HTR-8/SVneo (cell line): ENCODE measurements at places on chromosomes 1 and 21.

DNA sequence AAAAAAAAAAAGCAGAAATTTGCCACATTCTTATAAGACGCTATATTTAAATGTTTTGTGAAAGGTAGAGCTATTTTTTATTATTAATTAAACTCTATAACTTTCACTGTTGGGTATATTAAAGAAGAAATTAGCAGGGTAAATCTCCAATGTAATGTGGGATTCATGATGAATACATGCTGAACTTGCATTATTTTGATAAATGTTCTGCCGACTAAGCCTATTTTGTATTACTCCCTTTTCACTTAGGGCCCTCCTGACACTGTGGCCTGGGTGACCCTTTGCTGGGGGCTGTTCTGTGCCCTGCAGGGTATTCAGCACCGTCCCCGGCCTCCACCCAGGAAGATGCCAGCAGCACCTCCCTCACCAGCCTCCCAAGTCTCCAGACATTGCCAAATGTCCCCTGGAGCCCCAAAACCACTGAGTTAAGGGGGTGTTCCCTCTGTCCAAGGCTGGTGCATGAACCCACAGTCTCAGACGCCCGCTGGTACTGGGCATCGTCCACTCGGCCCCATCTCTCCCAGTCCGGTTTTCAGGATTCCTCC lies 22.5 kb downstream of the RSPH1 start:
- DNase-seq = no peak

GRCh38 chr1:16618719-16619118 lies 5.4 kb upstream of the NBPF1 start:
- no peak for DNase-seq

DNA sequence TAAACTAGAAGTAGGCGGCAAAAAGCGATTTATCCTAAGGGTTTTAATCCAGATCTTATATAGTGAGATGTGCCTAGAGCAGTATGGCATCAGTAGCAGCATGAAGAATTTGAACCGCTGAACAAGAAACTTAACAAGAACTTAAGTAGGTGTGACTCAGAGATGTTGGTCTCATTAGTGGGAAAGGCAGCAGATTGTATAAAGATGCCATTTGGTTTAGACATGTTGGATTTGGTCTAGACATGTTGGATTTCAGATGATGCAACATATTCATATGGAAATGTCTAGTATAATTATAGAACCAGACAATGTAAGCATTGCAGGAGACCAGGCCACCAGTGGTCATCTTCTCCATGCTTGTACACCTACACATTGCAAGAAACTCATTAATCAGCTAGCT lies 42.1 kb upstream of the ZP4 start:
- no peak for DNase-seq

DNA sequence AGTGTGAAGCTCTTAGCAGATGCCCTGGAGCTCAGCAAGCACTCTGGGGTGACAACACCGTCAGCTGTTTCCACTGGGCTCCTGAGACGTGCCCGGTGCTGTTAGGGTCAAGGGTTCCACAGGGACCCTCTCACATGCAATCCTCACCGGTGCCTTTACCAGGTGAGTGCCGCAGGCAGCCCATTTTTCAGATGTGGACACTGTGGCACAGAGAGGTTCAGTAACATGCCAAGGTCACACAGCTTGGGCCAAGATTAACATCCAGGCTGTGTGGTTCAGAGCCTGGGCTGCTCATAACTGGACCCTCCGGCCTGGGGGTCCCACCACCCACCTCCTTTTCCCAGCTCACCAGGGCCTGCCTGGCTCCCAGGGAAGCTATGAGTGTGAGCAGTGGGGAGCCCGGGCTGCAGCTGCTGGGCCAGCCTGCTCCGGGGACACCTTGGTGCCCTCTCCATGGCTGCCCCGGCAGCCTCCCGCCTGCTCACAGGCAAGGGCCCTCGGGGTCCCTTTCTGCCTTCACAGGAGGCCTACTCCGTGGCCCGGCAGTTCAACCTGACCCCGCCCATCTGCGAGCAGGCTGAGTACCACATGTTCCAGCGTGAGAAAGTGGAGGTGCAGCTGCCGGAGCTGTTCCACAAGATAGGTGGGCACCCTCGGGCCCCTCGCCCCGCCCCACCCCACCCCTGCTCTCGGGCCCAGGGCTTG lies 49.3 kb downstream of the KCNAB2 start:
- DNase-seq = no peak

- DNase-seq = peak; percentile 75
Observed at GRCh38 chr21:43321111-43321510, 105.8 kb downstream of the SIK1 start.

DNA sequence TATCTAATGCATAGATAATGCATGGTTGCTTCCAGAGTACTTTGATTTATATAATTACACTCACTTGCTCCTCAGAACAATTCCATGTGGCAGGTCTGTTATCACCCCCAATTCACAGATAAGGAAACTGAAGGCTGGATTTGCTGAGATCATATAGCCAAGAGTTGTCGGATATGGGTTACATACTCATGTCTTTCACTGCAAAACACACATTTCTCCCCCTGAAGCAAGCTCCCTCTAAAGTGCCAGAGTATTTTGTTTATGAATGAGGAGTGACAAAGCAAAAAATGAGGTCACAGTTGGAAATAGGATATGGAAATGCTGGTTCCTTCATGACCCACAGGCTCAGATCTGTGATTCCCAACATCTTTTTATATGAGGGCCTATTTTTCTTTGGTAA lies 134.2 kb downstream of the ROR1 start:
- no peak for DNase-seq

DNA sequence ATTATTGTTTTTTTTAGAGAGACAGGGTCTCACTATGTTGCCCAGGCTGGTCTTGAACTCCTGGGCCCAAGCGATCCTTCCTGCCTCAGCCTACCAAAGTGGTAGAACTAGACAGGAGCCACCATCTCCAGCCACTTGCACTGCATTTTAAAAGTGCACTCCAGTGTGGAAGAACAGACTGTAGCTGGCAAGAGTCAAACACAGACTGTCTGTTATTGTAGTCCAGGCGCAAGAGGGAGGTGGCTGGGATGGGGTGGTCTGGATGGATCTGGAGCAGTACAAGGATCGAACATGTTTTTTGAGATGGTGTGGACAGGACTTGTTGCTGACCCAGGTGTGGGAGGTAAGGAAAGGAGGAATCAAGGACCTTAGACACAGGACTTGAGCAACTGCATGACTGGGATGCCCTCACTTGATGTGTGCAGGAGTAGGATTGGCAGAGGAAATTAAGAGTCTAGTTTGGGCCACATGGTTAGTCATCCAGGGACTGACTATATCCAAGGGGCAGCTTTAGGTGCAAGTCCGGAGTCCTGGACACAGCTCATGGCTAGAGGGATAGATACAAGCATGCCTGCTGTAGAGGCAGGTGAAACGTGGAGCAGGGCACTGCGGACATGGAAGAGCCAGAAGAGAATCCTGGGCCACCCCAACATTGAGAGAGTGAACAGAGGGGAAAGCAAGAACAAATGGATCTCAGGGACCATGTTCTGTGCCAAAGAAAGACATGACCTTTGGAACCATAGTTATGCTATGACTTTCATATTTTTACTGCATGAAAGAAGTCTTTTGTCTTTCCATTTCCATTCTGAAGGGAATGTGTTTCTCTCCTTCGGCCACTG lies 42.0 kb downstream of the ELK4 start:
- no peak for DNase-seq

DNA sequence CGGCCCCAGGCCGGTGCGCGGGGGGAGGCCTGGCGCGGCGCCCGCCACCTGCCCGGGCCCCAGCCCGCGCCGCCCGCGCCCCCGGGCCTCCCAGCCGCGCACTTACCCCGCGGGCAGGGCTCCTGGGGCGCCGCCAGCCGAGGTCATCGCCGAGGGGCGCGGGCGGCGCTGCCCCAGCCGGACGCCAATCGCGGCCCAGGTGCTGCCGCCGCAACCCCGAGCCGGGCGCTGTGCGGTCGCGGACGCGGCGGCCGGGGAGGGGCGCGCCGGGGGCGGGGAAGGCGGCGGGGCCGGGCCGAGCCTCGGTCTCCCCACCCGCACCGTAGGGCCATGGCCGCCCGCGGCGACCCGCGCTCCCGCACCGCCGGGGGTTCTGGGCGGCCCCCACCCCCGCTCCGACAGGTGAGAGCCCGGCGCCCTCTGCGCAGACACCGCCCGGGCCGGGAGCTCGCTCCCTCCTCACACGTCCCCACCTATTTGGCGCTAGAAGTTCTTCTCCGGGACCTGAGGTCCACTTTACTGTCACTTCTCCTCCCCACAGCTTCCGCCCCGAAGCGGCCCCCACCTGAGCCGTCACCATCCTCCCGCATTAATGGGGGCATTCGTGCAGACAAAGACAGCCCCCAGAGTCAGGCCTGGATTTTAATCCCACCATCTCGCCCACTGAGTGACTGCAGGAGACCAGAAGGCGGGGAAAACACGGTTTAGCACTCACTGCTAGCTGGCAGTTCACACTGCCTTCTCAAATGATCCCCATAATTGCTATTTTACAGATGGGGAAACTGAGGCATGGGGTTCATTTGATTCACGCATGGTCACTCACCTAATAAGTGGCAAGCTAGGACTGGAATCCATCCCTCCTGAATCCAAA lies at the start of gene TTC39A:
Gene TTC39A, minus strand, starts transcription at position 232 of the 871 bp plus-strand sequence. Its CDS starts 85 bp downstream, at position 147.
- no peak for DNase-seq

DNA sequence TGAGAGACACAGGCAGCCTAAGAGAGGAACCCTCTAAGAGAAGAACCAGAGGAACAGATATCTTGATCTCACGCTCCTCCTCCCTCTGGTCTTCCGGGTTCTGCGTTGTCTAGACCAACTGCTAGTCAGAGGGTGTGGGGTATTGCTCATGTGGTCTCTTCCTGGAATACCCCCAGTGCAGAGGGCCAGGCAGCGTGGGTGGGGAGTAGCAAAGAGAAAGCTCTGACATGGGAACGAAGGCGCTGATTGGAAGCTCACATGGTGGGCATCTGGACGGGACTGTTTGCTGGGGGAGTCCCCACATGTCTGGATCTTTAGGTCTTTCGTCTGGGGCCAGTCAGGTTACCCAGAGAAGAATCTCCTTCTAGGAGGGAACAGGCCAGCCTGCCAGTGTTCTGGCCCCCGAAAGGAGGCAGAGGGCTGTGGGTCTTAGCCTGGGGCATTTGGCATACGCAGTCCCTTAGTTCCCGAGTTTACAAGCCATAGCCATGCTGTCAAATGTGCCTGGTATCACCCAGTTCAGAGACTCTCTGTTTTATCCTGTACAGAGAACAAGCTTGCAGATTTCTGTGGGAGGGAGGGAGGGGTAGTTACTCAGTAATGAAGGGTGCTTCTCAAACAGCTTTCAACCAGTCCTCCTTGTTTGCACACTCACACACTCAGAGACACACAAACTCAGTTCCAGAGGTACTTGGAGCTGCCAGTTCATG lies 18.3 kb upstream of the IL6R start:
- no peak for DNase-seq

GRCh38 chr1:246843876-246844275 lies 87.9 kb downstream of the AHCTF1 start:
- no peak for DNase-seq

DNA sequence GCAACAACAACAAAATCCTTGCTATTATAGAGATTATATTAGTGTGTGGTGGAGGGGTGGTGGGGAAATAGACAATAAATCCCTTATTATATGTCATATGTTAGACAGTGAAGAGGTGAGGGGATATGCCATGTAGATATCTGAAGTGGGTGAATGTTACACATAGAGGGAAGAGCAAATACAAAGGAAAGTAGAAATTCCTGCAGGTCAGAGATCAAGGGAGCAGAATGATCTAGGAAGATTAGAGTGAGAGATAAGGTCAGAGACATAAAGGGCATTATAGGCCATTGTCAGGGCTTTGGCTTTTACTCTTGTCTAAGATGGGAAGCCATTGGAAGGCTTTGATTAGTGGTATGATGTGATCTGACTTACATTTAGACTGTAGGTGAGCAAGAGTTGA lies 38.5 kb downstream of the PRKAA2 start:
- DNase-seq = no peak

DNA sequence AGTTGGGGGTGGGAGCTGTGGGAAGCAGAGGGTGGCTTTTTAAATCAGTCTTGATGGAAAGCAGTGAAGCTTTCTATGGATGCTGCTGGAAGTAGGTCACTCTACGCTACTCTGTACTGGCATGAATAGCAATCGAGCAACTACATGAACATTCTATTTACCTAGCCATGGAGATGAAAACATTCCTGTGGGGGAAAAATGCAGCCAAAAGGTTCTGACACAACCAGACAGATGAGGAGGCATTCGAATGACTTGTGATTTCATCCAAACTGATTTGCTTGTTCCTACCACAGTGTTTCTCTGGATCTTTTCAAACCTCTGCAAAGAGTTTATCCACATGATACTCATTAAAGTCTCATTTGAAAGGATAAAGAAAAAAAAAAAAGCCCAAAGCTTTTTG lies 95.0 kb downstream of the ASTN1 start:
- DNase-seq = no peak

DNA sequence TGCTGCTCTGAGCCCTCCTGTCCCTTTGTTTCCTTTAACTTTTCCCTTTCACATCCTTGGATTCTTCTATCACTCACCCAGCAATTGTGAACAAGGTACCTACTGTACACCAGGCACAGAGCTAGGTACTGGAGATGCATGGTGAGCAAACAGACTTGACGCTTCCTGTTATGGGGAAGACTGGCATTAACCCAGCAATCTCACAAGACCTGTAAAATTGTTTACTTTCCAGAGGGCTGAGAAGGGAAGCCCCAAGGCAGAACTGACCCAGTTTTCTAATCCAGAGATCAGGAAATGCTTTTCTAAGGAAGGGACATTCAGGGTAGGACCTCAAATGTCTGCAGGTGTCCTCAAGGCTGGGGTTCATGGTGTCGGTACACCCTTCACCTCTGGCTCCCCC lies 171.6 kb upstream of the KAZN start:
- no peak for DNase-seq

DNA sequence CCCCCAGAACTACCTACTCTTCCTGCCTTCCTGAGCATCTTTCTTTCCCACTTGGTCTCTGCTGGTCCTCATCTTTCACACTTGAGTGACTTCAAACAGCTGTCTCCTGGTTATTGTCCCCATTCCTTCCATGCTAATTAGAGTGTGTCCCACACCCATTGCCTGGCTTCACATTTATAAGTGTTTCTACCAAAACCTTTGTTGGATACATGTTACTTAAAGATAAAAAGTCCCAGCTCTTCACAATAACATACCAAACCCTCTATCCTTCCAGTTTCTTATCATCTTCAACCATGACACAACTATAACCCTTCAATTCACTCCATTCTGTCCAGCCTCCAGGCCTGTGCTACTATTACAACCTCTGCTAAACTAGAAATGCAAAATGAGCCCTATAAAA lies 41.0 kb downstream of the VCAM1 start:
- no peak for DNase-seq

DNA sequence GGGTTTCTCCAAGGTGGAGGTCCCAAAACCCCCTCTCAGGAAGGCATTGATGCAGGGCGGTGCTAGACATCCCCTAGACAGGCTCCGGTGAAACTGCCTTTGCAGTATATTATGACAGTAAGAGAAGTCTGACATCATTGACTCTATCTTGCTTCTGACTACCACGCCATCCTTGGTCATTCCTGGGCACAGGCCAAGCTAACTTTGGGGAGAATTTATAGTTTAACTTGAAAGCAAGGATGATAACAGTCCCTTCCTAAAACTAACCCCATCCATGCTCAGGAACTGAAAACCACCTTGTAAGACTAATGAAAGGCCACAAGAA lies 30.3 kb downstream of the RSPH1 start:
- no peak for DNase-seq
